ENCODE measurements at places on chromosomes 7 and 10.

GRCh38 chr10:50653142-50653541 is 29.4 kb upstream of the SGMS1 start:
- peak; percentile 17 for DNase-seq

- no peak for DNase-seq
Observed at GRCh38 chr10:68253346-68253745, 21.4 kb upstream of the ATOH7 start.

DNA sequence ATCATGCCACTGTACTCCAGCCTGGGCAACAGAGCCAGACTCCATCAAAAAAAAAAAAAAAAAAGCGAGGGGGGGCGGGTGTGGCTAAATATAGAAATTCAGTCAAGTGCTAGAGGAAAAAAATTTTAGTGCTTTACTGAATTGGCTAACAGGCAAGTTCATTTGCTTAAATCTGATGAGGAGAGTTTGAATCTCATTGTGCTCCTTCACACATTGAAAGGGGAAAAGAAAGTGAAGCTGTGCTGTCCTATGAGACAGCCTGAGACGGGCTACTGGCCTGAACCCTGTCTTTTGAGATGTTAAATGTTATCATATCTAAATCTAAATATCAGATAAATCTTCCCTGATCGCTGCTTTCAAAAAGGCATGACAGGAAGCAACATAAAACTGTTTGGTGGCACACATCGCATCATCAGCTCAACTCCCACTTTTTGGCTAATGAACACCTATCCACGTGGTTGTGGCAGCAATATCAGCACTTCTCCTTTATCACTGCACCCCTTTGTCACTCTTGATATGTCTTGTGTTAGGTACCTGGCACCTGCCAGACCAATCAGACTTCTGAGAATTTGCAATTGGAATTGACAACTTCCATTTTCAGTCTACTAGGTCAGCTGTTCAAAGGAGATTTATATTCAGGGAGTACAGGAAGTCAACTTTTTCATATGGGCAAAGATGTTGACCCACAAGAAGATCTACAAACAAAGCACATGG is 14.0 kb upstream of the IFIT1B start:
- no peak for DNase-seq

- no peak for DNase-seq
Observed at GRCh38 chr7:98702021-98702420, 84.9 kb downstream of the NPTX2 start.

DNA sequence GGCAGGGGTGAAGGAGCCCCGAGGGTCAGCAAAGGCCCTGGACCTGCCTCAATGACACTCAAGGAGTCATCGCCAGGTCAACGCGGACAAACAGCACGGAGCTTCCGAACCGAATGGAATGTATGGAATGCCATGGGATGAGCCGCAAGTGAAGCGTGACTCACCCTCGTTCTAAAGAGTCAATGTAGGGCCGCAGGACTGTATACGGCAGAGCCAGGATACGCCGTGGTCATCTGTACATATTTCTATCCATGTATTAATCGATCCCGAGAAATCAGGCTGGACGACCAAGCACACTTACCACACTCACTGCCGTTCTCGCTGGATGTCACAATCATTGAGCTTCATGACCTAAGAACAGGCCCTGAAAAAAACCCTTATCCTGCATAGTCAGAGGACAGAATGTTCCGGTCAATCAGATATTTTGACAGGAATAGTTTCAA is 4.3 kb downstream of the SNX8 start:
- DNase-seq, result no peak

- no peak for DNase-seq
Observed at GRCh38 chr10:125192620-125193019, 32.3 kb upstream of the CTBP2 start.

DNA sequence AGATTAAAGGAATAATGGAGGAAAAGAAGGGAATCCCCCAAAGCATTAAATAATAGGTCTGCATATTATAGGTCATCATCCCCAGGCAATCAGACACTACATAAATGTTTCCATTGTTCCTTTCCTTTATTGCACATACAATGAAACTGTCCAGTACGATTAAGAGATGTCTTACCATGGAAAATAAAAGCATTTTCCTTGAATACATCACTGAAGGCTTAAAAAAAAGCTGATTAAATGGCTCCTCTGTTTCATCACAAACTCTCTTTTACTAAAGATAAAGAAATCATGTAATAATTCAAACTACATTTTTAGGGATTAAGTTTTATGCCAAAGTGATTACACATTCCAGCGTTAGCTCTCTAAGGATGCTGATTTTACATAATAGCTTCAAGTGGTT is 316.0 kb downstream of the AGMO start:
- no peak for DNase-seq

- DNase-seq, result no peak
Observed at GRCh38 chr10:74500816-74501215, 325.6 kb upstream of the KAT6B start.

DNA sequence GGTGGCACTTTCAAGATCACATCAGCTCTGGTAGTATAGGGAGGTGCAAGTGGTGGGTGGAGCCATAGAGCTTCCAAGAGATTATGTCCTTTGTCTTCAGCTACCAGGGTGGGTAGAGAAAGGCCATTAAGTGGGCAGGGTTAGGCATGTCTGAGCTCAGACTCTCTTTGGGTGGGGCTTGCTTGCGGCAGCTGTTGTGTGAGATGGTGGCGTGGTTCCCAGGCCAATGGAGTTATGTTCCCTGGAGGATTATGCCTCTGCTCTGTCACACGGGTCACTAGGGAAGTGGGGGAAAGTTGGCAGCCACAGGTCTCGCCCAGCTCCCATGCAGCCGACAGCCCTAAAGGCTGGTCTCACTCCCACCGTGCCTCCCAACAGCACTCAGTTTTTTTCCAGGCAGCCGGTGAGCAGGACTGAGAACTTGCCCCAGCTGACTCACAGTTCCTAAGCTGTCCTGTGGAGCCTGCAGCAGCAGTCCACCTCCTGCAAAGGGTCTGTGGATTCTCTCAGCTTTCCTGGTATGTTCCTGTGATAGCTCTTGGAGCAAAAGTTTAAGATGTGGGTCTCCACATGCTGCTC is 459.0 kb downstream of the SH2D4B start:
- no peak for DNase-seq

- DNase-seq, result no peak
Observed at GRCh38 chr10:84798312-84798711, 469.9 kb downstream of the CCSER2 start.

GRCh38 chr7:111528331-111528730 is 34.0 kb downstream of the IMMP2L start:
- DNase-seq, result no peak

- DNase-seq, result no peak
Observed at GRCh38 chr7:74633451-74633921, 24.0 kb upstream of the GTF2I start.
